ENCODE measurements at places on chromosomes 6 and 20.

GRCh38 chr6:15839969-15840541 lies 177.2 kb upstream of the DTNBP1 start:
- no peak for DNase-seq

DNA sequence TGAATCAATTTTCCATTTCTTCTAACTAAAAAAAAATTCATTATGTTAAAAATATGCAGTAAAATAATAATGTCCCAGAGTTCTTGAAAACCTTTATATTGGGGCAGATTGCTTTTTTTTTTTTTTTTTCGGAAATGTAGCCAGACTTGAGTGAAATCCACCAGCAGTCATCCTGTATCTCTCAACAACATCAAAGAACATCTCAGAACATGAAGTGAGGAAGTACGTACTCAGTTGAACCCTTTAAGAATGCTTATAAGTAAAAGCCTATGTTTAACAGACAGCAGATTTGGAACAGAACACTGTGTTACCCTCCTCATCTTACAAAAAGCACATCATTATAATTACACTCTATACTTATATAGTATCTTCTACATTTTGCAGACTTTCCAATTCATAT lies 51.0 kb upstream of the SUPT3H start:
- no peak for DNase-seq

GRCh38 chr6:154951345-154952200 lies 43.5 kb upstream of the TIAM2 start:
- DNase-seq, result peak; percentile 37

DNA sequence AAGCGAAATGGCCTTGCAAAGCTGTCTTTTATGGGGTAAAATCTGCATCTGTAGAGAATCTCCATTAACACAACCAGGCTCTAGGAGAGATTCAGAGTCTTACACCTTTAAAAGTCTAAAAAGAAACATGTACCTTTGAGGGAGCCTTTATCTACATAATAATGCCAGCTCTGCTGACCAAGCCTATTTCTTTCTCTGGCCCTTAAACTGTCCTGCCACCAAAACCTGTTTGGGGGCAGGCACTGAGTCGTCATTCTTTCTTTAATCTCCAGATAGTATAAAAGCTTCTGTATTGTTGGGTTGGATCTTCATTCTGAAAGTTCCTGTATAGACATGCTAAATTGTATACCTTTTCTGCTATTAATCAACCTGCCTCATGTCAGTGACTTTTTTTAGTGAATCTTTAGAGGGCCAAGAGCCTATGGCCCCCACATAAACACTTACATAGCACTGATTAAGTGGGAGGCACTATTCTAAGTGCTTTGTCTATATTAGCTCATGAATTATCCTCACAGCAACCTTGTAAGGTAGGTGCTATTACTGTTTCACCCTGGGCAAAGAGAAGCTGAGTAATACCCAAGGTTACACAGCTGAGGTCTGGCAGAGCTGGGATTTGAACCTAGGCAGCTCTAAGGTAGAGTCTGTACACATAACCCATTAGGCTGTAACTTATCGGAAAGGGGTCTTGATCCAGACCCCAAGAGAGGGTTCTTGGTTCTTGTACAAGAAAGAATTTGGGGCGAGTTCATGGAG lies 232.3 kb upstream of the DTNBP1 start:
- DNase-seq, result no peak

DNA sequence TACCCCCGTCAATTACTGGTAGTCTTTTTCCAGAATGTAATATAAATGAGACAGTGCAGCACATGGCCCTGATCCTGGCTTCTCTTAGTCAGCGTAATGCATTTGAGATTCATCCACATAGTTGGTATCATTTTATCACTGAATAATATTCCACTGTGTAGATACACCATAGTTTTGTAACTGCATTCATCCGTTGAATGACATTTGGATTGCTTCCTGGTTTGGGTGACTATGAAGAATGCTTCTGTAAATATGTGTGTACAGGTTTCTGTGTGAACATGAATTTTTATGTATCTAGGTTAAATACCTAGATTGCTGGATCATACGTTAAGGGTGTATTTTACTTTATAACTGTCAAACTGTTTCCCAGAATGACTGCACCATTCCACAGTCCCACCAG lies 62.6 kb upstream of the STMND1 start:
- no peak for DNase-seq

DNA sequence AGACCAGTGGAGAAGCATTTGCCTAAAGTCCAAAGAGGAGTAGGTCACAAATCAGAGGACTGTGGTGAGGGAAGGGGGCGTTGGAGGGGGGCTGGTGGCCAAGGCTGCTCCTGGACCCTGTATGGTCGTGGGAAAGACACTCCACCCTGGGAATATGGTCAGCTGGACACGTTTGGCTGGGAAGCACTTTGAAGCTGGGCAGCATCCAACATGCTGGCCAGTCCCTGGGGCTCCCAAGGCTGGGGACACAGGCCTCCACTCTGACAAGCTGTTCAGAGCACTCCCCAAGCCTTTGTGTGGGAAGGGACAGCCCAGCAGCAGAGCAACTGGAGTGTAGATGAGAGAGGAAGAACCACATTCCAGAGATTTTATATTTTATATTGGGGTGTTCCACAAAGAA lies 203.2 kb downstream of the ANKRD60 start:
- DNase-seq, result no peak

- DNase-seq, result no peak
These were observed 340.9 kb downstream of the ESR1 start for GRCh38 chr6:152148412-152148811.

DNA sequence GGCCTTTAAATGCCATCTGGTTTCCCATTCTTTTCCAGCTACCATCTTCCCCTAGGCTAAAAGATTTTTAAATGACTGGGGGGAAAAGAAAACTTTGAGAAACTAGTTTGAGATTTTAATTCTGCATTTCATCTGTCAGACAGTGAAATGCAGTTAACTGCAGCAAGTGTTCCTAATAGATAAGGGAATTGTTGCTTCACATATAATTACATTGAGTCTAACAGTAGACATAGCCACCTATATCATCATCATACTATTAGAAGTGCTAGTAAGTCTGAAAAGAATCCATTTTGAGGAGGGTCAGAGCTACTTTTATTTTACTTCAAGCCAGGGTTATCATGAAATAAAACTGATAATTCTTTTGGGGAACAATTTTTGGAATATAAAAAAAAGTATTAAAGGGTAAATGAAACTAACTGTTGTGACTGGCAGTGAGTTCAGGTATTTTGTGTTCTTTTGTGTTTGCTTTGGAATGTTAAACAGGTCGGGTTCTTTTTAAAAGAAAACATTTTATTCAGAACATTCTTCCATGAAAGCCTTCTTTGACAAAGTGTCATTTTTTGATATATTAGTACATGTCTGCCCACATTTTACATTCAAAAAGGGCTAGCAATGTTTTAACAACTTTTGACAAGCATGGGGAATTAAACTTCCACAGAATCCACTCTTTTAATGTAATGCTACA lies 170.1 kb downstream of the HS3ST5 start:
- DNase-seq, result no peak

- no peak for DNase-seq
These were observed 130.0 kb downstream of the AGPAT4 start for GRCh38 chr6:161143663-161144430.

DNA sequence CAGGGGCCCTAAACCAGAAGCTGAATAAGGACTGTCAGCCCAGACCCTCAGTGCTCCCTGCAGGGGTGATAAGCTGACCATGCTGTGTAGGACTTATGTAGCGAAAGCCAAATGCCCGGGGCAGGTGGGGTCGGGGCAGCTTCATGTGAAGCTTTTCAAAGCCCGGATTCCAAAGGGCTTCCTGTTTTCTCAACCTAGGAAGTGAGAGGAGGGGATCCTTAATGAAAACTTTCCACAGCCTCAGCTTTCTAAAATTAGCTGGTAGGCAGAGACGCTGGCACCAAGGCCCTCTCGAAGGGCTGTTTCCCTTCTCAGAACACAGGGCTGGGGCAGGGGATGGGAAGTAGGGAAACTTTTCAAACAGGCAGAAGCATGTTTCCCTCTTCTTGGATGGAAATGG lies 148.9 kb downstream of the NFATC2 start:
- DNase-seq, result no peak

- DNase-seq, result peak; percentile 57
These were observed 33.4 kb upstream of the AAR2 start for GRCh38 chr20:36202891-36203338.

GRCh38 chr6:117906507-117906957 lies 532 bp upstream of the SLC35F1 start:
- peak; percentile 15 for DNase-seq

- no peak for DNase-seq
These were observed 73.5 kb upstream of the CDH4 start for GRCh38 chr20:61178551-61179071.

DNA sequence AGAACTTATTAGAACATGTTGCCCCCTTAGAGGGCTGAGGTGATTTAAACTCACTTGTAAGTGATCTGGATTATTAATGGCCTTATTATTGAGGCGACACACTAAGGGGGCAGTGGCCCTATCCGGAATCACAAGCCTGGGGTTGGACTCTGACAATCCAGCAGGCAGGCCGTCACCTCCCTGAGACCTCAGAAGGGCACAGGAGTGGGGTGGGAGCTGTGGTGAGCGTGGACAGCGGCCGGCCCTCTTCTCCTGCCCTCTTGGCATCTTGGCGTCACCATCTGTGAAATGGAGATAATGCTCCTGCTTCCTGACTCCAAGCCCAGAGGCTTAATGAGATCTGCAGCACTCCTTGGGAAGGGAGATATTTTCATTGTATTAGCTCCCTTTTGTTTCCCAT lies 15.6 kb upstream of the UQCC2 start:
- no peak for DNase-seq

DNA sequence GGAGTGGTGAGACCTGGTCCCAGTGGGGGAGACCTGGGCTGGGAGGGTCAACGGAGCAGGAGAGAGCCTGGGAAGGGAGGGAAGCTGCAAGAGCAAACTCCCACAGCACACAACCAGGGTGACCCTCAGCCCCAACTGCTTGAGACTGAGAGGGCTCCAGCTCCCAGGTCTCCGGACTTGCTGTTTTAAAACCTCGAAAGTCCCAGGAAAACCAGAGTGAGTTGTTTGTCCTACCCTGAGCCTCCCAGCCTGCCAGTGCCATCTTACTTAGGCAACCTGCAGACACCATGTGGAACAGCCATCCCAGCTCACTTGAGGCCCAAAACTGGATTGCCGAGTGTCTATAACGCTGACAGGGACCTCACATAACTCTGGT lies 4.8 kb upstream of the NTSR1 start:
- no peak for DNase-seq

DNA sequence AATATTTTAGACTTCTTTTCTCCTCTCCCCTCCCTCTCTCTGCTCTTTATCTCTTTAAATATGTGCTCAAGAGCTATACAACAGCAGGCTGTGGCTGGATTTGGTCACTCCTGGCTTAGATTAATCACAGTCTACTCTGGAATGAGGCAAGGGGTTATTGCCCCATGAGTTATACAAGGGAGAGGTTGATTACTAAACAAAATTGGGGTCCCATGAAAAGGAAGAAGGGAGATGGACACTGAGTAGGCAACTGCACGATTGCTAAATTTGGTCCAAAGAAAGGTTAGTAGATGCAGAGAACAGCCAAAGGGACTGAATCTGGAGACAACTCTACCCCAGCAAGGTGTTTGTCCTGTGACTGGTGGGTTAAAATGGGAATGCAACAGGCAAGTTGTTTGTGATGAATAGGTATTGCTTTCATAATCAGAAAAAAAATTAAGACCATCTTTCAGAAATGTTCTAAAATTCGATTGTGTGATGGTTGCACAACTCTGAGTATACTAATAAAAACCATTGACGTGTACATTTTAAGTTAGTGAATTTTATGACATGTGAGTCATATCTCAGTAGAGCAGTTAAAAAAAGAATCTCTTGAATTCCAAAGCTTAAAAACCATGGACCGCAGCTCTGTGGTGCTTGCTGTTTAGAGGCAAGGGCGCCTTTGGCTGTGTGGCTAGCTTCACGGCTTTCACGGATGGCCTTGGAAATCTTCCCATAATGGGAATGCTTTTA lies 57.1 kb downstream of the KIZ start:
- DNase-seq, result peak; percentile 94

DNA sequence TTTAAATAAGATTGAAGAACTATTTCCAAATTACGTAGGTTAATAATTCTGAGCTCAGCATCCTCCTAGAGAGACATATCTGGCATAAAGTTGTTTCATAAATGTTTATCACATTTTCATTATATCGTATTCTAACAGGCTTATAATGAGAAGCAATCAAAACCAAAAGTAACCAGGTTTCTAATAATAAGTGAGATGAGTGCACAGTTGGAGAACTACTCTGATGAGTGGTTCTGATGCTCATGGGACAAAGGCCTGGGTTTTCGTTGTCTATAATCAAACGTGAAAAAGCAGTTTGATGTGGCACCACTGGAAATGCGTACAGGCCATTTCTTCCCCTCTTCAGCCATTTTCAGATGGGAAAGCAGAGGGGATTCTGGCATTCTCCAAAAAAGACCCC lies 4.7 kb upstream of the SERPINB6 start:
- no peak for DNase-seq

- DNase-seq, result peak; percentile 73
These were observed 23.8 kb downstream of the ANKS1A start for GRCh38 chr6:34912715-34913464.

All from RPMI7951 (cell line).